ENCODE measurements at places on chromosomes 2 and 18.

DNA sequence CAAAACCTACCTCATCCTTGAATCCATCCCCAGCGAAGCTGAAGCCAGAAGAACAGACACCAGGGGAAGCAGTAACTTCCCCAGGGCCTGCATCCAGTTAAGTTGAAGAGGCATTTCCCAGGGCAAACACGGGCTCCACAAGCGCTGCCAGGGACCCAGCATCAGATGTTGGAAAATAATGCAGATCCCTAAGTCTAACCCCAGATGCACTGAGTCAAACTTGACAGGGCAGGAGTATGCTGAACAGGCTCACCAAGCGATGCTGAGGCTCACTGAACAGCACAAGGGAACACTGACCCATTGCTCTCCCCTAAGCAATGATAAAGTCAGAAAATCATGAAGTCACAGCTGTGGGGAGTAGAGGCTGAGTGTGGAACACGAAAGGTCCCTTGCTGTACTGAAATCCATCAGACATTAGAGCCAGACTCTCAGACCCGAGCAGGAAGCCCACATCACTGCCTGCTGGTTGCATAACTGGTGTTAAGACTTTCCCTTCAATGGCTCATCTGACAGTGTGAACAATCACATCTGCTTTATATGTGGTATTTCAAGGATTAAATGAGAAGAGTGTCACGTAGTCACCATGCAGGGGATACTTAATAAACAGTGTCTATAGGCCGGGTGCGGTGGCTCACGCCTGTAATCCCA, 36.2 kb downstream of the TNS1 start:
- no peak for DNase-seq

DNA sequence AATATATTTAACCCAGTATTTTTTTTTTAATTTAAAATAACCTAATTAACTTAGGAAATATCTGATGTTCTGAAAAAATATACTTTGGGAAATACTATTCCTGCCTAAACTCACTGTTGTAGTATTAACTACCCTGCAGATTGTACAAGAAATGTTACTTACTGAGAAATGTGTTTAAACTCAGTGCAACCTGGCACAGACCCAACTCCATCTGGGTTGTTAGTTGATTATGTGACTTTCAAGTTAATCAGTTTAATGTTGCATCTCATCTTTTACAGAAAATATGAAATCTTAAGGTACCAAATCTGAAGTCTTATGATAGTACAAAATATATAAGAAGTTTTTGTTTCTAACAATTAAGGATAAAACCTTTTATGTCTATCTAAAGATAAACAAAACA, 27.3 kb downstream of the VAPA start:
- no peak for DNase-seq

DNA sequence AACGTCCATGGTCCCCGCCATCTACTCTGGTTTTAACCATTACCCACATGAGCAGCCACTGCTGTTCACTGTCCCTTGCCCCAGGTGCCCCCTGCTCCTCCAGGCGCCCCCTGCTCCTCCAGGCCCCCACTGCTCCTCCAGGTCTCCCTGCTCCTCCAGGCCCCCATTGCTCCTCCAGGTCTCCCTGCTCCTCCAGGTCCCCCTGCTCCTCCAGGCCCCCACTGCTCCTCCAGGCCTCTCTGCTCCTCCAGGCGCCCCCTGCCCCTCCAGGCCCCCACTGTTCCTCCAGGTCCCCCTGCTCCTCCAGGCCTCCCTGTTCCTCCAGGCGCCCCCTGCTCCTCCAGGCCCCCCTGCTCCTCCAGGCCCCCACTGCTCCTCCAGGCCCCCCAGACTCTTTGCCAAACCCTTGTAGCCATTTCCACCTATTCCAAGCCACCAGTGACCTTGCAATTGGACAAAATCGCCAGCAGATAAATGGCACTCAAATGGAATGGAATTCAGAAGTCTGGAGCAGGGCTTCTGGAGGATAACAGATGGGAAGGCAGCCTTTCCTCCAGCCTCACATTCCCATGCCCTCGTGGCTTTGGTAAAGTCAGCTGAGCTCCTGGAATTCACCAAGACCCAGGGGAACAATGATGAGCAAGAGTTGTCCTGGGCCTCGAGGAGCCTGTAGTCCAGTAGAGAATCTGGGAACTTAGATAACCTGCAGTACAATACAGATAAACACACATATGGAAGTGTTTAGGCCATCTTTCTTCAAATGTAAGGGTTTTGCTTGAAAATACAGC, 13.3 kb upstream of the RPL31 start:
- DNase-seq, result no peak

DNA sequence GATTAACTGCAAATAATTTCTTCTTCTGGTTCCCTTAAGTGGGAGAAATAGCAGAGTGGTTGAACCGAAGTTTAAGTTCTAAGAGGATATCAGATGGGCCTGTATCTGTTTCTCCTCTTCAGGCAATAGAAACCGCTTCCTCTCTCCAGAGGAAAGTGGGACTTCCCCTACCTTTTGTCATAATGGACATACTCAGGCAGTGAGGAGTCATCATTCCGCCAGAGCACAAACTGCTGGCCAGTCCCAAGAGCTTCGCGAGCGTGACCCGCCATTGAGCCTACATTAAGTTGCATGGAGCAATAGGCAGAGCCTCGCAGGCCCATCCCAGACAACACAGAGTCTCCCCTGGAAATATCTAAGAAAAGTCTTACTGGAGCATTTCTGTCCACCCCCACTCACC, 158.9 kb downstream of the LDLRAD4 start:
- no peak for DNase-seq

- DNase-seq, result no peak
These were observed 3.9 kb downstream of the NRP2 start for GRCh38 chr2:205686056-205686782.

DNA sequence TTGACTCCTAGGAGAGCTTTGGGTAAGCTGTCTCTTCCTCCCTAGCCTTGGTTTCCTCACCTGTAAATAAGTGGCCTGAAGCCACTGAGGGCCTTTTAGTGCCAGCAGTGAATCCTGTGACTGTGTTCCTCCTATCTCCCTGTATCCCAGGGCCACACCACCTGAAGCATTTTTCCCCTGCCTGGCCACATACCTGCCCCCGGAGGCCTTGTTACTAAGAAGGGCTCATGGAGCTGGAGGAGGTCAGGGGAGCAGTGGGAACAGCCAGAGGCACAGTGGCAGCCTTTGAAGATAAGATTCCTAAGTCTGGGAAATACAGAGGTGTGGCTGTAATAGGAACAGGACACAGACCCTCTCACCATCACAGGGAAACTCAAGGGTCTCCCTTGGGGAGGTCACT, 162.4 kb downstream of the SMAD7 start:
- no peak for DNase-seq

DNA sequence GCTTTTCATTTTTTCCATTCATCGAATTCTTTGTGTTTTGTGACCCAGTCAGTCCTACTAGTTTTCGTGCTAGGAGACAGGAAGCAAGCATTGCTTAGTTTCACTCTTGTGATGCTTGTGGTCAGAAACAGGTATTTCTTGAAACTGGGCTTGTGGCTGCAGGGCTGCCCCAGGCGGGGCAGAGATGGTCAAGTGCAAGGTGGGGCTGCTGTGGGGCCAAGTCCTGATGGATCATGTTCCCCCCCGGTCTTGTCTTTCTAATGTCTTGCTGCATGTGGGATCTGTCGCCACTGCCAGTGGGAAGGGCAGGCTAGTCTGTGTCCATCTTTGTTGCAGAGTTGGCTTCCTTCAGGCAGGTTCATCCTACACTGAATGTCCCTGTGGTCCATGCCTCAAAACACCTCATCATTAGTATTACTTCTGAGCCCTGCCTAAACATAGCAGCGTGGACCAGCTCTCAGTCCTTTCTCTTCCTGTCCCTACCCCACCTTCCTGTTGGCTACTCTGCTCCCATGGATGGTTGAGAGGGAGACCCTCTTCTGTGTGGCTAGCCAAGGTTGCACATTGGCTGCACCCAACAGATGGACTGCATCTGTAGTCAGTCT, 38.7 kb downstream of the INPP4A start:
- no peak for DNase-seq

- no peak for DNase-seq
These were observed 41.8 kb downstream of the TMEM163 start for GRCh38 chr2:134676960-134677359.

DNA sequence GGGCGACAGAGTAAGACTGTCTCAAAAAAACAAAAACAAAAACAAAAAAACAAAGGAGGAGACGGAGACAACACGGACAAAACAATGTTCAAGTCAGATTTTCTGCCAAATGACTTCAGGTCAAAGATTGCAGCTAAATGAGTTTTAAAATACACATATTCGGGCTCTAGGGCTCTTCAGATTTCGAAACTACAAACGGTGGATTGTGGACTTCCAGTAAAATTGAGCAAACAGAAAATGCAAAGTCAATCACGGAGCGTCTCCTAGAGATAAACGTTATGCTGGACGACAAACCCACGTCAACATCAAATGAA, 558 bp downstream of the MRPS5 start:
- no peak for DNase-seq

DNA sequence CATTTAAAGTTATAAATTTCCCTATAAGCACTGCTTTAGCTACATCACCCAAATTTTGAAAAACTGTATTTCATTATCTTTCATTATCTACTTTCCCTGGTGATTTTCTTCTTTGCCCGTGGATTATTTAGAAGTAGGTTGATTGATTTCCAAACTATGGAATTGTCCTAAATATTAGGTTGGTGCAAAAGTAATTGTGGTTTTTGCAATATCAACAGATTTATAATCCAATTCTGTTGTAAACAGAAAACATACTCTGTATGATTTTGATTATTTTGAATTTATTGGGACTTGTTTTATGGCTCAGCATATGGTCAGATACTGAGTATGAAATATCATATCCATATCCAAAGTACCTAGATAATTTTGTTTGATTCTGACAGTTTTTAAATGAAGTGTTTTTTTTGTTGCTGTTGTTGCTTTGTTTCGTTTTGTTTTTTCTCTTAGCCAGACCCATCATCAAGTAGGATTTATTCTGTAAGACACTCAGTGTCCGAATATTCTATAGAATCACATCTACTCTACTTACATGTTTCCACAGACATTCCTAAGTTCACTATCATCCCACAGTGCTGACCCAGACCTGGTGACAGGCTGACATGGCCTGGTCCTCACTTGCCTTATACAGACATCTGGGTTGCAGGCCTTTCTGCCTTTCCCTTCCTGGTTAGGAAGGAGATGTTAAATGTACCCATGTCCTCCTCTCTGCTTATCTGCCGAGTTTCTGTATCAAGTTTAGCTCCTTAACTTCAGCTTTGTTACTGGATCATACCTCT, 2.1 kb upstream of the TRABD2A start:
- DNase-seq, result no peak

DNA sequence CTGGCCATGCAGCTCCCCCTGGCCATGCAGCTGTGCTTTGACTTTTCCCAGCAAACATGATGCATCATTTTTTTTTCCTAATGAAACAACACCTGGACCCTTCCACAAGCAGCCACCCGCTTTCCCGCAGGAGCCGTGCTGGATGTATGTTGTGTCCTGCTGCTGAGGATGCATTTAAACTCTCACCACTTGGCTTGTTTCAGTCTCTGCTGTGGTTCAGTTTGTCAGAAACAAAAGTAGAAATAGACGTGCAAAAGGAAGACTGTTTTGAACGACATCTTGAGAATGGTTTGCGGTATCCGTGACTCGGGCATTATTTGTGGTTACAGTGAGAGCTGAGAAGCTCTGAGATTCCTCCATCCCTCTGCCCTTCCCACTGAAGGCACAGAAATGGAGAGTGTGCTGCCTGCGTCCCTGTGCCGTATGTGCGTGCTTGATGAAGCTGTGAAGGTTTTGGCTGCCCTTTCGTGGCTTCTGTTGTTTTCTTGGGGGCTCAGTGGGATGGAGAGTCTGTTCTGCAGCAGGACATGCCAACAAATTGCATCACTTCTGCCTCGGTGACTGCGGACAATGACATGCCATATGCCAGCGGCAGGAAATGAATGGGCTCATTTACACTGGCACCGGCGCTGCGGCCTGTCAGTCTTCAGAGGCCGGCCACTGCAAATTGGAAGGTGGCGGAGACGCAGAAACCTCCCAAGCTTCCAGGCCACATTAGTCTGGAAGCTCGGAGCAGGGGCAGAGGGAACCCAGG, 417.7 kb upstream of the SALL3 start:
- DNase-seq, result peak; percentile 36

DNA sequence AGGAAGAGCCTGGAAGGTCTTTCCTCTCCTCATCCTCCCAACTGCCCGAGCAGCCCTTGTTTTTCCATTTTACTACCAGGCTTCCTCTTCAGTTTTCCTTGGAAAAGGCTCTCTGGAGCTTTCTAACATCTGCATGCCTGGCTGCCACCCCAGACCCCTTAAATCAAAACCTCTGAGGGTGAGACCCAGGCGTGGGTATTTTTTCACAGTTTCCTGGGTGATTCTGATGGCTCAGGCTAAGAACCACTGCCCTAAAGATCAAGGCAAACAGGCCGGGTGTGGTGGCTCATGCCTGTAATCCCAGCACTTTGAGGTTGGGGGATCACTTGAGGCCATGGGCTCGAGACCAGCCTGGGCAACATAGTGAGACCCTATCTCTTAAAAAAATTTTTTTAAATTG, 35.4 kb downstream of the EMILIN2 start:
- no peak for DNase-seq

- no peak for DNase-seq
These were observed 80.6 kb downstream of the ACOXL start for GRCh38 chr2:110812726-110813645.

DNA sequence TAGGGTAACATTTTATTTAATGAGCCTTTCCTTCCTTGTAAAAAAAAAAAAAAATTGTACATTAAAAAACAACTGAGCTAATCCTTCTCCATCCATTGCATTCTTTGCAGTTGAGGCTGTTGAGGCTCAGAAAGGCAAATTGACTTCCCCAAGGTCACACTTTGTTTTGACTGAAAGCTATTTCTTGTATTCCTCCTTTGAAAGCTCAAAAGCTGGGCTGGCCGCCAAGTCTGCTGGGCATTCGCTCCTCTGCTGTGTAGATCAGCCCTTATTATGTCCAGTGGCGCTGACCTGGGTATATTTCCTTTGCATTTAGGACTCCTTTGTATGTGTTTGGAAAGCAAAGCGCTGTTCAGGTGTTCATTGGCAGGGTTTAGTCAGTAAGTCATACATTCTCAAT, 44.0 kb downstream of the SGPP2 start:
- no peak for DNase-seq

DNA sequence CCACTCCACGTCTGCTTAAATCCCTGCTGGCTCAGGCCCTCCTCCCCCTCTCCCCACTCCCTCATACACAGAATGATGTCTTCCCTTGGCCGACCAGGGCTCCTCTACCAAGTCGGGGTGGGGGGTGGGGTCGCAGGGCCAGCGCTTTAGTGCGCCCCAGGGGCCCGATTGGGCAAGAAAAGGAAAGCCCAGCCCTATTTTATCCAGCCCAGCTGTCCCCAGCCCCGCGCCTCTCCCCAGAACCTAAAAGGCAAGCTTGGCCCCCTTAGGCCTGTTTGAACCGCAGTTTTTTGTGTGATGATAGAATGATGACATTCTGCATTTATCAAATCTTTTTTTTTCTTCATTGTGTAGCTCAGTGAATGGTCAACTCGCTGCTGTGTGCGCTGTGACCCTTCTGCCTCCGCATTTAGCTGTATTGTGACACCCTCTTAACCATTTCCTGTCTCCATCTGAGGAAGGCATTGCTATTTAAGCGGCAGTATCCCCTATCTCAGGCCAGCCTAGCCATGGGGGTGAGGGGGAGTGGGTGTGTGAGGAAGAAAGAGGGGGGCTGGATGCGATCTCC, 231.4 kb downstream of the HAUS1 start:
- no peak for DNase-seq
